ENCODE measurements at places on chromosomes 7 and 10. TPM values are rescaled to one million over a fixed set of nuclear protein-coding genes. Genes with fewer than 3 reads are reported as not detected.

DNA sequence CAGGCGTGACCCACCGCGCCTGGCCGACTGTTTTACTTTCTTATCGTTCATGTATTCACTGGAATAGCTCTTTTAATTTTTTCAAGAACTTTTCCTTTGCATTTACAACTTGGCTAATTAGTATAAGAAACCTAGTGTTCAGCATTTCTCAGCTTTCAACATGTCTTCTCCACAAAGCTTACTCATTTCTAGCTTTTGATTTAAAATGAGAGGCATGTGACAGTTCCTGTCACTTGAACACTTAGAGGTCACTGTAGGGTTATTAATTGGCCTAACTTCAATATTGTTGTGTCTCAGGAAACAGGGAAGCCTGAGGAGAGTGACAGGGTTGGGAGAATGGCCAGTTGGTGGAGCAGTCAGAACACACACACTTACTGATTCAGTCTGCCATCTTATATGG lies 125.1 kb upstream of the GPR22 start:
- H3K4me1 ChIP-seq: no peaks in the 10 kb centered on the region
- H3K27me3 ChIP-seq: no peaks in the 10 kb centered on the region
- no peak for DNase-seq
- H3K36me3 ChIP-seq: peaks cover 35% of the 10 kb centered on the region
- H3K4me3 ChIP-seq: no peak overlapping the region

- H3K27ac ChIP-seq: no peak overlapping the region
- no peak for DNase-seq
- H3K4me3 ChIP-seq: no peak overlapping the region
- no peaks in the 10 kb centered on the region for H3K27me3 ChIP-seq
- H3K36me3 ChIP-seq: no peaks in the 10 kb centered on the region
Measured at GRCh38 chr10:78236416-78237015, 202.9 kb downstream of the RPS24 start.

DNA sequence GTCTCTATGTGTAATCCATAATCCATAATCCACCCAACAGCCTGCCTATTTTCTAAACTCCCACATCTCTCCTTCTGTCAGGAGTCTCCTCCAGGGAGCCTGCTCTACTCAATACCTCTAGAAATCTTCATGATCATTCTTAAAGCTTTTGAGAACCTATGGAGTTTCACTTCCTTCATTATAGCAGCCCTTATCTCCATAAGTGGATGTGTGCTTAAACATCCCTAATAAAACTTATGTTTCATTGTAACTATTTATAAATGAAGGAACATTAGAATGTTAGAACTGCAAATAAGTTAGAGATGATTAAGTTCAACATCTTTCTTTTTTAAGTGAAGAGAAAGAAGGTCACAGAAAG lies 8.5 kb downstream of the CPED1 start:
- no peak overlapping the region for H3K4me3 ChIP-seq
- no peak for DNase-seq
- H3K4me1 ChIP-seq: peaks cover 17% of the 10 kb centered on the region
- H3K27ac ChIP-seq: no peak overlapping the region

Gene EBLN1
- not detected for total RNA-seq

Gene IL2RA
- total RNA-seq: 698 TPM

- H3K36me3 ChIP-seq: peaks cover 2% of the 10 kb centered on the region
Measured at GRCh38 chr7:135098391-135098790, 49.5 kb upstream of the TMEM140 start.

DNA sequence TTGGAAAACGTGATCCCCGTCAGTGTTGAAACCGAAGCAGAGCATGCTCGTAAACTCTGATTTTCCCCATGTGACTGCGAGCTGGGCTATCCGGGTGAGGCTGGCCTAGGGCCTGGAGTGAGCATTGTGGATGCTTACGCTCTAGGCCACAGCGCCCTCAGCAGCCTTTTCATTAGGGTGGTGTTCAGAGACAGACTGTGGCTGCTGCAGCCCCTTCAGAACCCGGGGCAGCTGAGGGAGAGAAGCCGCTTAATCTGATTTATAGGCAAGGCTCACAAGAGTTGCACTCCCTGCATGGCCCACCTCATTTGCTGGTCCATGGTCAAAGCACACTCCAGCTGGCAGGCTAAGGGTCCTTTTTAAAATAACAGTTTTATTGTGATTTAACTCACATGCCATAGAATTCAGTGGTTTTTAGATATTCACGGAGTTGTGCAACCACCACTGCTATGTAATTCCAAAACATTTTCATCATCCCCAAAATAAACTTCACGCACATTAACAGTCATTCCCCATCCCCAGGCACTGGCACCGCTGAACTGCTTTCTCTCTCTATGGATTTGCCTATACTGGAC lies 72.5 kb downstream of the SYPL1 start:
- no peaks in the 10 kb centered on the region for H3K36me3 ChIP-seq
- H3K4me1 ChIP-seq: peaks cover 29% of the 10 kb centered on the region
- H3K27ac ChIP-seq: no peak overlapping the region
- no peak overlapping the region for H3K4me3 ChIP-seq

Gene WIPF3
- not detected for total RNA-seq

Gene OR2A12
- total RNA-seq: not detected

Gene IKZF1
- 225 TPM for total RNA-seq

DNA sequence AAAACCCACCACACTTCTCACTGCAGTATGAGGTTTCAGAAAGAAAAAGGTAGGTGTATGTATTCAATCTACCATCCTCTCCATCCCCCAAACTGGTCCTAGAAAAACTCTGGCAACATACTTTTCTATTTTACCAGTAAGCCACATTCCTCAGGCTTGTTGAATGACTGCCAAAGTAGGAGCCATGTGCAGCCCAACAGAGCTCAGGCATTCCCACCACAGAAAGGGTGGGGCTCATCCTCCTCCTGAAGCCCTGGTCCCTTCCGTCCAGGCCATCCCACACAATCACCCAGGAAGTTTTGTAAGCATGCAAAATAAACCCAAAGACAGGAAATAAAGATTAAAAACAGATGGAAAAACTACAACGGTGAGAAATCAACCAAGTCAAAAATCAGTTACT lies 57.2 kb downstream of the MAD1L1 start:
- no peaks in the 10 kb centered on the region for H3K27me3 ChIP-seq
- no peak overlapping the region for H3K4me3 ChIP-seq

DNA sequence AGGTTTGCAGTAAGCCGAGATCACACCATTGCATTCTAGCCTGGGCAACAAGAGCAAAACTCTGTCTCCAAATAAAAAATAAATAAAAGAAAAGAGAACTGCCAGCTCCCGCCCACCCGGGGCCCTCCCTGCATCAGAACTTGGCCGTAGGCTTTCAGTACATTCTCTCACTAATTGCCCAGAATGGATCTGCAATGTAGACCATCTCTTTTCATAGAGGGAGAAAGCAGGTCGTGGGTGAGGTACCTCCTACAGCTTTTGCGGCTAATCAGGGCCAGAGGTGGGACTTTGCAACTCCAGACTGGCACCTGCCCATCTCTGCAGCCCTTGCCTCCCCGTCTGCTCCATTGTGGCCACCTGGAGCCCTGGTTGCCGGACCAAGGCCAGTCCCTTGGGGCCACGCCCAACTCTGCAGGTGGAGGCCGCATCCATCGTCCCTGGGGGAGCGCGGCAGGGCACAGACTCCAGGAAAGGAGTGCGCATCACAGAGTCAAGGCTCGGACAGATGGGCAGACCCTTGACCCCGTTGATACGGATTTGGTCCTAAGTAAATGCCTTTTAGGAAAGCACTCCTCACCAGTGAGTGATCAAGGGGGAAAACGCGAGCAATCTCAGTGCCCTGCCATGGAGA lies 179.1 kb upstream of the SH2B2 start:
- peaks cover 3% of the 10 kb centered on the region for H3K36me3 ChIP-seq
- DNase-seq: no peak
- H3K27ac ChIP-seq: no peak overlapping the region
- no peaks in the 10 kb centered on the region for H3K27me3 ChIP-seq
- H3K4me3 ChIP-seq: no peak overlapping the region
- no peaks in the 10 kb centered on the region for H3K4me1 ChIP-seq

- H3K36me3 ChIP-seq: no peaks in the 10 kb centered on the region
- peaks cover 2% of the 10 kb centered on the region for H3K4me1 ChIP-seq
- no peak overlapping the region for H3K27ac ChIP-seq
Measured at GRCh38 chr10:121516093-121516865, 82.0 kb downstream of the FGFR2 start.

DNA sequence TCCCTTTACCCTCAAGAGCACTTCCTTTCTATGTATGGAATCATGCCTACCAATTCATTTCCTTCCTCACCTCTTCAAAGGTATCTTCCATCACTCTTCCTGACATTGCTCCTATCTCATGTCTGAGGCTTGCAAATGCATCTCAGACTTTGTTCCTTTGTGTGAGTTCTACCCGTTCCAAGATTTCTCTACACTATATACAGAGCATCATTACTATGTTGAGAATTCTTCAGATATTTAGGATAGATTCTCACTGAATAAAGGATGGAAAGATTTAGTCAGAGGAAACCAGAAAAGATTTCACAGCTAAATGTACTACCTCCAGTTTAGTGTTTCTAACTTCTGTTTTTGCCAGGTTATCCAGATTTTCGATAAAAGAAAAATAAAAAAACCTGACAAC lies 462.7 kb downstream of the PHTF2 start:
- no peak overlapping the region for H3K4me3 ChIP-seq
- no peaks in the 10 kb centered on the region for H3K27me3 ChIP-seq
- DNase-seq: no peak

Gene CFAP70
- total RNA-seq: 0.60 TPM

GRCh38 chr7:67487316-67487715 lies 490.7 kb downstream of the TYW1 start:
- no peak overlapping the region for H3K4me3 ChIP-seq
- H3K4me1 ChIP-seq: no peaks in the 10 kb centered on the region
- peaks cover 15% of the 10 kb centered on the region for H3K27me3 ChIP-seq

DNA sequence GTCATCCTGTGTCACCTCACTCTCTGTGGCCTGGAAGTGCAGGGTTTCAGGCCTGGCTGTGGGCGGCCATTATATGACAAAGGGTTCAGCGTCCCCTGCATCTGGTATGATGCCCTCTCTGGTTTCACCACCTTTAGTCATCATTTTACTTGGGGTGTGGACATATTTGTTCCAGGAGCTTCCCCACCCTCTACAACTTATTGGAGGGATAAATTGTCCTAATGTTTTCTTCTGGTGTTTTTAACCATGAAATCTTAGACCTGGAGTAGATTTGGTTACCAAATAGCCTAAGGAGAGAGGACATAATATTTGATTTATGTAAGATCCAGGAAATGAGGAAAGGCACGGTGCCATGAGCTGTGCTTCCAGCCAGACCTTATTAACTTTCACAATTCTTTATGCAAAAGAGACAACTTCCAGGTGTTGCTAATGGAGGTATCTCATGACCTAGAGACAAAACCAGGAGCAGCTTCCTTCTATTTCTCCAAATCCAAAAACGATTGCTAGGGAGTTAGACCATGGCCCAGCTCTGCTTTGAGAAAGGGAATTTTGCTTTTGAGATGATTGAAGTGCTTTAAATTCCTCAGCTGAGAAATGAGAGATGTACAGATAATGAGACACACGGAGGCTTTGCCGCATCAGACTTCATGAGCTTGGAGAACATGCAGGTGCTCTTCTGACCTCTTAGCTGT lies 20.9 kb downstream of the WBP1L start:
- H3K27ac ChIP-seq: no peak overlapping the region
- H3K4me3 ChIP-seq: no peak overlapping the region
- H3K36me3 ChIP-seq: peaks cover 21% of the 10 kb centered on the region
- DNase-seq: no peak

DNA sequence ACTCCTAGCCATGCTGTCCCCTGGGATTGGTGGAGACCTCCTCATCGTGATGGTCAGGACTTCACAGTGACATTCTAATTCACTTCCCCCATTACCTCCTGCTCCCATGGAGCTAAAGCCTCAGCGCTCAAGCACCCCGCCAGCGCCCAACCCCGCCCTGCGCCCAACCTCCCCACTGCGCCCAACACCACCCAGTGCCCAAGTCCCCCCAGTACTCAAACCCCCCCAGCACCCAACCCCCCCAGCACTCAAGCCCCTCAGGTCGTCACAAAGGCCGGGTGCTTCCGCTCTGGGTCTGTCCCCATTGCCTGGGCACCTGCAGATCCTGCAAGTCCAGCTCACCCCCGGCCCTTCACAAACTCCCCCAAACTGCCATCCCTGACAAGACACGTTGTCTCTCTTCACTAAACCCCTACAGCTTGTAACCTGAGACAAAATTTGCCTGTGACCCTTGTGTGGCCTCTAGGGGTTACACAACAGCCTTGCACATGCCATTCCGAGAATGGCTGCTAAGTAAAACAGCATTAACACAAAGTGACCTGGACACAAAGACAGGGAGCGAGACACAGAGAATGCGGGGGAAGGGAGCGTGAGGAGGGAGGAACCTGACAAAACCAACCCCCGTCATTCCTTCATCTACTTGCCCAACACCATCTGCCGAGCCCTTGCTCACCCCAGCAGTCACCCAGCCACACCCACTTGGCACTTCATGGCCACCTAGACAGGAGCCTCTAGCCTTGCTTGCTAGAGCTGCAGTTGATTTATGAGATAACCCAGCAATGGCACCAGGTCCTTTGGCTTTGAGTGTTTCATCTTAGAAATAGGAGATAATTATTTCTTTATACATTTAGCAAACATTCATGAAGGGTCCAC lies 107.8 kb downstream of the ADARB2 start:
- H3K4me3 ChIP-seq: no peak overlapping the region
- peaks cover 9% of the 10 kb centered on the region for H3K27me3 ChIP-seq

DNA sequence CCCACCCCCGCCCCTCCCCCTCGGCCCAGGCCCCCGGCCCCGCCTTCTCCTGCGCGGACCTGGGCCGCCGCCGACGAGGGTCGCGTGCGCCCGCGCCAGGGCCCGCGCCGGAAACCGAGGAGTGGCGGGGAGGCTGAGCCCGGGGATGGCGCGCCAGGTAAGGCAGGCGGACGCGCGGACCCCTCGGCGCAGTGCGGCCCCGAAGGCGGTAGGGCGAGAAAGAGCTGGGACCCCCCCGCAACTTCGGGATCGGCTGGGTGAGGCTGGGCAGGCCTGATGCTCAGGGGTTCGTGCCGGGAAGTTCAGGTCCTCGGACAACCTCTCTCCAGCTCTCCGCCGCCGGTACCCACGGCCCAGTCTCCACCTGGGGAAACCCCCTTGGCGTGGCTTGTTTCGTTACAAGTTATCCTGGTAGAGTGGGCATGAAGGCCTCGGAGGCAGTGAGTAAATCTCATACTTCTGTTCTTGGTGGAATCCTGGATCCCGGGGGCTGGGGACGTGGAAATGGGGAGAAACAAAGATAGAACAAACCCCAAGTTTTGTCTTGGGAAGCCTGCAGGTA lies 58.4 kb downstream of the ZNF467 start:
- H3K4me1 ChIP-seq: peaks cover 20% of the 10 kb centered on the region
- peaks cover 5% of the 10 kb centered on the region for H3K36me3 ChIP-seq
- H3K4me3 ChIP-seq: peak overlapping the region; percentile 86
- DNase-seq: no peak

DNA sequence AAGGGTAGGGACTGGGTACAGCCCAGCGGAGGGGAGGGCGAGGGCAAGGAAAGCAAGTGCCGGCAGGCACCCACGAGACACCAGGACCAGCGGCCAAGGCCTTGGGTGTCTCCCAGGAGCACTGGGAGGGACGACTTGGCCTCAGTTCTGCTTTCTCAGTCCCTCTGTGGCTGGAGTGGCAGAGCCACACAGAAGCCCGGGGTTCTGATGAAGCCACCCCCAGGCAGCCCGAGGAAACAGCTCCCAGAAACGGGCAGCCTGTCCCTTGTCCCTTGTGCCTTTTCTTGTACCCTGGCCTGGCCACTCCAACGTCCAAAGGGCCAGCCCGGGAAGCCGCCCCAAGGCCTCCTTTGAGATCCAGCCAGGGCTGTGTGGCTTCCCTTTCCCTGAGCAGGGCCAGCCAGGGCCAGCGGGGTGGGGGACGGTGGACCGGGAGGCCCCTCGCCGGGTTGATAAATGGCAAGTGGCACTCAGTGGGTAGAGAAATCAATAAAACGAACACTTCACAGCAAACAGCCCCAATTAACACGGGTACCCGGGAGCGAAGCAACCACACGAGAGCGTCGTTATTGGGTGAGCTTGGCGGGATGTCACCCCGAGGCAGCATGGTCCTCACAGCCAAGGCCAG lies 69.8 kb upstream of the GNA12 start:
- no peak for DNase-seq
- H3K4me1 ChIP-seq: no peaks in the 10 kb centered on the region
- no peak overlapping the region for H3K4me3 ChIP-seq
- no peaks in the 10 kb centered on the region for H3K27me3 ChIP-seq
- no peak overlapping the region for H3K27ac ChIP-seq
